HS-5 (cell line): ENCODE measurements at places on chromosomes 3 and 15.
A peak's percentile ranks its signal among the peaks of the same experiment; 100 is the strongest.

- no peak for DNase-seq
These were observed 10.2 kb upstream of the HHATL start for GRCh38 chr3:42712688-42713372.

DNA sequence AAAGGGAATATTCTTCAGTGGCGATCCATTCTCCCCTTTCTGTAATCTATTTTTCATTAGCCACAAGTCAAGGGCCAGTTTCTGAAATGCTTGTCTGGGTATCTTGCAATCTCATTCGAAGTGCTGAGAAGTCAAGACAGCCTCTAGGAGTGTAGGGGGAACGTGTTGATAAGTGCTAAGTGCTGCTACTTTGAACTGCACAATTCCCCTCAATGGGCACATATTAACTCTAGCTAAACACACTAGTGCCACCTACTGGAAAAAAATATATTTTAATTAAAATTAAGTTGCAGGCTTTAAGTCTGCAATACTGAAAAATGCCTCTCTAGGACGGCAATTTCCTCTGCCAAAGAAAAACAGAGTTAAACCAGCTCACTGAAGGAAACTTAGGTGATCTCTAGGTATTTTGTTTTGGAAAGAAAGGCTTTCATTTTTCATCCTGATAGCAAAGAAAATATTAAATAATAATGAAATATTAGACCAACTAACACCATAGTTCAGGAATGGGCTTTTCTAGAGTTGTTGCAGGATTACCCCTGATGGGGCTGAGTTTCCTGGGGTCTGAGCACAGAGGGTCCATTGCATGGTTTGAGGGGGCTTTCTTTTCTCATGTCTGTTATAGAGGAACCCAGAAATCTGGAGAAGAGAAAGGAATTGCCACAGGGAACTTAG is 181.9 kb upstream of the KBTBD8 start:
- no peak for DNase-seq

DNA sequence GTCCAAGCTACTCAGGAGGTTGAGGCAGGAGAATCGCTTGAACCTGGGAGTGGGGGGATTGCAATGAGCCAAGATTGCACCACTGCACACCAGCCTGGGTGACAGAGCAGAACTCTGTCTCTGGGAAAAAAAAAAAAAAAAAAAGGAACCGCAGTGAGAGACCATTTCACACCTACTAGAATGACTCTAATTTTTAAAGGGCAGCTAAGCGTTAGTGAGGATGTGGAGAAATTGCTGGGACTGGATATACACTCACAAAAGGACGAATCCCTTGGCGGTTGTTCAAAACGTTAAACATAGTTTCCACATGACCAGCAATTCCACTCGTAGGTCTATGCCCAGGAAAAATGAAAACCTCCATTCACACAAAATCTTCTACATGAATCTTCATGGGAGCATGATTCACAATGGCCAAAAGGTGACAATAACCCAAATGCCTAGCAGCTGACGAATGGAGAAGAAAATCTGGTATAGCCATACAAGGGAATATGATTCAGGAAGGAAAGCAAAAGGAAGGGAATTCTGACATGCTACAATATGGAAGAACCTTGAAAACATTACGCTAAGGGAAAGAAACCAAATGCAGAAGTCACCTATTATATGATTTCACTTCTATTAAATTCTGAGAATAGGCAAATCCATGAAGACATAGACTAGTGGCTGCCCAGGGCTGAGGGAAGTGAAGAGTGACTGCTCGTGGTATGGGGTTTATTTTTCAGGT is 127.0 kb downstream of the CHSY1 start:
- peak; percentile 98 for DNase-seq

- DNase-seq: no peak
These were observed 182.5 kb downstream of the FOXP1 start for GRCh38 chr3:71400986-71401451.

GRCh38 chr15:40435023-40435709 is 5.6 kb upstream of the BAHD1 start:
- DNase-seq: no peak

DNA sequence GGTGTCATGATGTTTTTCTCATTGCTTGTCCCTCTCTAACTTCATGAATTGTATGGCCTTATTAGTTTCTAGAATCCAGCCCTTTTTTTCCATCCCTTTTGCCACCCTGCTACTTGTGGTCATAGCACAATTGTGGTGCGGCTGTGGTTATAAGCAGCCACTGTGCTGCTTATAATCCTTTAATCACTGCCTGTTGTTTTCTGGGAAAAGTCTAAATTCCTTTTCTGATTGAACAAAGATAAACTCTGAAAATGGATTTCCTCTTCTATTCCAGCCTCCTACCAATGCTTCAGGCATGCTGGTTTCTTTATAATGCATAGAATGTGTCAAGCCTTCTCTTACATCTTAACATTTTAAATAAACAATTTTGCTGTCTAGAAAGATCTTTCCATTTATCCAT is 319.5 kb downstream of the C3orf38 start:
- no peak for DNase-seq

- DNase-seq: no peak
These were observed 72.0 kb upstream of the HERC1 start for GRCh38 chr15:63905558-63906265.

GRCh38 chr3:167228135-167228534 is 152.0 kb downstream of the ZBBX start:
- peak; percentile 77 for DNase-seq

DNA sequence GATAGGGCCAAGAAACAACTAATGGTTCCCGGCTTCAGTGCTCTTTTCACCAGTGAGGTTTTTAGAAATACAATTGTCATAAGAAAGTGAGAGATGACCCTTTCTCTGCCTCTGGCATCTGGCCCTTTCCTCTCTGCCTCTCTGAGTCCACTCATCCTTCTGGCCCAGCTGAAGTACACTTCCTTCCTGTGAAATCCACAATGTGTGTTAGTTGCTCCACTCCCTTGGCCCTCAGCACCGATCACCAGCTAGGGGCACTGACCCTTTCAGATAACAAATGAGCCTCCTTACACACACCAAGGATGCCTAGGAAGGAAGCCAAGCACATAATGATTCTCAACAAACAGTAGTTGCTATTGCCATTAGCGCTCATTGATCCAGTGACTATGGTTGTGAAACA is 2.9 kb upstream of the CAV3 start:
- no peak for DNase-seq

GRCh38 chr15:75138016-75138999 is 63.4 kb upstream of the C15orf39 start:
- no peak for DNase-seq

- no peak for DNase-seq
These were observed 47.3 kb downstream of the GLDN start for GRCh38 chr15:51388726-51389125.

GRCh38 chr15:85582131-85583079 is 202.0 kb downstream of the AKAP13 start:
- DNase-seq: no peak

- DNase-seq: no peak
These were observed 30.9 kb upstream of the ZNF148 start for GRCh38 chr3:125406070-125406469.

GRCh38 chr3:173690542-173691180 is 293.1 kb downstream of the NLGN1 start:
- no peak for DNase-seq

DNA sequence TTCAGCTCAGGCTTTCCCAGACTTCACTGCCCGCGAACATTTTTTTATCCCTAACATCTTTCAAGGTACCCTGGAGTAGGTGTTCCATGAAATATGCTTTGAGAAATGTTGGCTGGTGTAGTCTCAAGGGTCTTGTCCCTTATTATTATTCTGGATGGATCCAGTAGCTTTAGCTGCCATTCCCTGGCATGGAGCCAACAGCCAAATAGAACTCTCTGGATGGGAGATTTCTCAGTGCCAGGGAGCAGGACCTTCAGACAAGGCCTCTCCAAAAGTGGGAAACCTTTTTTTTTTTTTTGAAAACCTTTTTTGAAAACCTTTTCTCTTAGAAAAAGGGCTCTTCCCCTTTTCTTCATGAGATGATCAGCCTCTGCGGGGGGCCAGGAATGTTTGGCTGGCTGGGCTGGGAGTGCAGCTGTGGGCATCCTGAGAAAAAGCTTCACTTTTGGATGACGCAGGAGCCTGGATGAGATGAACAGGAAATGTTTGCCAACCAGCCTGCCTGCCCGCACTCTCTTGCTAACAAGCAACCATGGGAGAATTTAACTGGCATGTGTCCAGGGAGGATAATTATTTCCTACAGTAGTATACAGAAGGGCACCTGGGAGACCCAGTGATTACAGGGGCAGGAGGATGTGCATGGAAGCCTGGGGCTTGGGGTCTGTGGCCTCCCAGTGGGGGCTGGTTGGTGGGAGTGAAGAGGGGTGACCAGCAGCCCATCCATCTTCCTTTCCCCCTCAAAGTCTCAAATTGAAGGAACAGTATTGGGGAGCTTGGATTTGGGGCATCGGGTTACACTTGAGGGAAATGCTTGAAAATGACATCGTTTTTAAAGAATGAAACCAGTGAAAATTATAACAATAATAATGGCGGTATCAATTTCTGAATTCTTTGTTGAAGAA is 109.1 kb upstream of the LRIG1 start:
- no peak for DNase-seq

GRCh38 chr3:50203809-50204803 is 965 bp upstream of the SLC38A3 start:
- DNase-seq: no peak

- no peak for DNase-seq
These were observed 167.3 kb downstream of the NECTIN3 start for GRCh38 chr3:111238885-111239284.

GRCh38 chr3:66572090-66572675 is 71.4 kb upstream of the LRIG1 start:
- DNase-seq: no peak

GRCh38 chr3:142818651-142819050 is 70.2 kb downstream of the PCOLCE2 start:
- DNase-seq: no peak

DNA sequence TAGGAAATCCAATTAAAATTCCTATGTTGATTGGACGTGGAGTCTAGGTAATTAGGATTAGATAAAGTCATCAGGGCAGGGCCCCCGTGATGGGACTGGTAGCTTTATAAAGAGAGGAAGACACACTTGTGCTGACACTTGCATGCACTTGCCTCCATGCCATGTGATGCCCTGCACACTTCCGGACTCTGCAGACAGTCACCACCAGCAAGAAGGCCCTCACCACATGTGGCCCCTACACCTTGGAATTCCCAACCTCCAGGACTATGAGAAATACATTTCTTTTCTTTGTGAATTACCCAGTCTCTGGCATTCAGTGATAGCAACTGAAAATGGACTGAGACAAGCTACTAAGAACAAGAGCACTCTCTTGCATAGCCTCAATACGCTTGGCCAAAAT is 90.6 kb downstream of the CRYGS start:
- DNase-seq: no peak

DNA sequence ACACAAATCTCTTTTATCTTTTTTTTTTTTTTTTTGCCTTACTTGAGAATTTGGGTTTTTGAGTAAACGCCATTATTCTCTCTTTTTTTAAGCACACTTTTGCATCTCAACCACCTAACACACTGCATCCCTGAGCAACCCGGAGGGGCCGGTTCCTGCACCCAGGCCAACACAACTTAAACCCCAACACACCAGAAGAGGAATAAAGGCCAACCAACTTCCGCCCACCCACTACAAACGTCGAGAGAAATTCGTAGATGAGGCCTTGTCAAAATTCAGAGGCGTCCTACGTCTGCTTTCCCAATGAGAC is 389 bp upstream of the CCNB2 start:
- DNase-seq: no peak

DNA sequence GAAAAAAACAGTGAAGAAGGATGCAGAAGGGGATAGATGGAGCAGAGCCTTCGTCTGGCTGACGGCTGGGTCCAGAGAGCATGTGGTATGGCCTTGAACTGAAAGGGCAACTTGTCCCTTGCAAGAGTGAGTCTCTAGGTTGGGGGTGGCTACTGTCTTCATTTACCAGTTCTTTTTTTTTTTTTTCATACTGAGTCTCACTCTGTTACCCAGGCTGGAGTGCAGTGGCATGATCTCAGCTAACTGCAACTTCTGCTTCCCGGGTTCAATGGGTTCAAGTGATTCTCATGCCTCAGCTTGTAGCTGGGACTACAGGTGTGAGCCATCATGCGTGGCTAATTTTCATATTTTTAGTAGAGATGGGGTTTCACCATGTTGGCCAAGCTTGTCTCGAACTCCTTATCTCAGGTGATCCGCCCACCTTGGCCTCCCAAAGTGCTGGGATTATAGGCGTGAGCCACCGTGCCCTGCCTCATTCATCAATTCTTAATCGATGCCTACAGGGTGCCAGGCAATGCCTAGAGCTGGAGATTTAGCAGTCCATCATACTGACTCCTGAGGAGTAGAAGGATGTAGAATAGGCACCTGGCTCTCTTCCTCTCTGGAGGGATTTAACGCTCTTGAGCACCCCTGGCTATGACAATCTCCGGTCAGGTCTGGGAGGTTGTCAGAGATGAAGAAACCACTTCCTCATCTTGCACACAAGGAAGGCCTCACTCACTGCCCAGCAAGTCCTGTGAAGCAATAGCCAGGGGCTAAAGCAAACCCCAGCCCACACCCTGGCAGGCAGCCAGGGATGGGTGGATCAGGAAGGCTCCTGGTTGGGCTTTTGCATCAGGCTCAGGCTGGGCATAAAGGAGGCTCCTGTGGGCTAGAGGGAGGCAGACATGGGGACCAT is at the start of gene CAMP:
Gene CAMP (plus strand): TSS at position 880 of the 898 bp plus-strand sequence. CDS start 17 bp downstream, at position 897.
- DNase-seq: no peak

DNA sequence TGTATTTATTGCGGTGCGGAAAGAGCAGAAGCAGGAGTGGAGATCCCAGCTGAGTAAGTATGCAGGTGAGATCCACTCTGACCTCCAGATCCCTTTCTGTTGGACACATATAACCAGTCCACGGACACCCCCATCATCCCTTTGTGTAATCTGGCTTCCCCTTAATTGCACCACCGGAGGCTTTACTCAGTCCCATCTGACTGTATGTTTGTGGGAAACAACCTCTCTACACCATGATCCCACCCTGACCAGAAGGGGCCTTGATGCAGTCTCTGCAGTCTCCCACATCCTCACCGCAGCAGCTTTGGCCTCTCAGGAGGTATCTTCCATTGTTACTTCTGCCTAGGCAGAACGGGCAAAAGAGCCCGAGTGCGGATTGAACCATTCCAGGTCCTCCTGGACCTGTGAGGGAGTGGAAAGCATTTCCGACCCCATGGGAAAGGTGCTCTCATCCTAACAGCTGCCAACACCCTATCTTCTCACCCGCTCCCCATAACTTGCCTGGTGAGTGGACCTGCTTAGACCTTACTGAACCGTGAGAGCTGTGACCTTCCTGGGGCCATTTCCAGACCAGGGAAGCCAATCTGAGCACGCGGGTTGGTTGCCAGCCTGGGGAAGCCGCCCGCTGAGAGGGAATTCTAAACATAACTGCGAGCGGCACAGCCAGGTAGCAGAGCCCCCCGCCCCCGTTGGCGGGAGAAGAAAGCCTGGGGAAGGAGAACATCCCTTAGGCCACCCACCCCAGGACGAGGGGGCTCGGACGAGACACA is 1.1 kb downstream of the SLCO2A1 start:
- no peak for DNase-seq

DNA sequence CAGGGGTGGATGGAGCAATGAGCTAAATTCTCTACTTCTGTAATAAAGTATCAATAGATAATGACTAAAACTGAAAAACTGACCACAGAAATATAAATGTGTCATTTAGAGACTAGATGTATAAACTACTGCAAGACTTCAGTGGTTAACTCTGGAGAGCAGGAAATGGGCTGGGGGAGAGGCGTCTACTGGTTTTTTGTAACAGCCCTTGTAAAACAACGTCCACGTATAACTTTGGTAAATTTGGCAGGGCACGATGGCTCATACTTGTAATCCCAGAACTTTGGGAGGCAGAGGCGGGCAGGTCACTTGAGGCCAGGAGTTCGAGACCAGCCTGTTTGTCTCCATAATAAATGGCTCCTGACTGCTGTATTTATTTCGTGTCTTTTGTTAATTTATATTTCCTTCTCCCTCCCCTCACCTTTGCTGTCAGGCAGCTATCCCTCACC is 12.5 kb downstream of the RAB27A start:
- DNase-seq: no peak
